ENCODE measurements at places on chromosomes 16 and 17.

GRCh38 chr16:87487361-87487924, 5.4 kb downstream of the ZCCHC14 start:
- no peak for DNase-seq

- DNase-seq: no peak
Measured at GRCh38 chr17:49085565-49086315, 46.8 kb upstream of the B4GALNT2 start.

- DNase-seq: no peak
Measured at GRCh38 chr17:50117202-50118051, 12.5 kb downstream of the SAMD14 start.

- DNase-seq: peak; percentile 6
Measured at GRCh38 chr17:39045948-39046679, 78.9 kb upstream of the FBXO47 start.

GRCh38 chr17:1762901-1763898, 1.3 kb downstream of the SERPINF1 start:
- peak; percentile 32 for DNase-seq

- DNase-seq: no peak
Measured at GRCh38 chr16:10314811-10315210, 71.0 kb upstream of the ATF7IP2 start.

DNA sequence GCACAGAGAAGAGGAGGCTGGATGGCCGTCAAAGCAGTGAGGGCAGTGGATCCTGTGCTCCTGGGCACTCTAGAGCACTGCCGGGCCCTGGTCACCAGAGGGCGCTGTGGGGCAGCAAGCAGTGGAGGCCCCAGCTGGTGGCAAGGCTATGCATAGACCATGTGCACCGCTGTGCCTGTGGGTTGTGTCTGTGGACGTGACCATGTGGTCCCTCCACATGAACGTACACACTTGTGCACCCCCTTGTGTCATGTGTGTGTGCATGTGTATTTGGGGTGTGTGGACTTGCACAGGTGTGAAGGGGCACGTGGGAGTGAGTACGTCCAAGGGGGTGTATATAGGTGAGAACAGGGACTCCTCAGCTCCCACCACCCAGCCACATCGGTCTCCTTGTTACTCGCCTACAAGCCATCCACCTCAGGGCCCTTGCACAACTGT, 4.4 kb upstream of the MAP2K3 start:
- DNase-seq: peak; percentile 96

DNA sequence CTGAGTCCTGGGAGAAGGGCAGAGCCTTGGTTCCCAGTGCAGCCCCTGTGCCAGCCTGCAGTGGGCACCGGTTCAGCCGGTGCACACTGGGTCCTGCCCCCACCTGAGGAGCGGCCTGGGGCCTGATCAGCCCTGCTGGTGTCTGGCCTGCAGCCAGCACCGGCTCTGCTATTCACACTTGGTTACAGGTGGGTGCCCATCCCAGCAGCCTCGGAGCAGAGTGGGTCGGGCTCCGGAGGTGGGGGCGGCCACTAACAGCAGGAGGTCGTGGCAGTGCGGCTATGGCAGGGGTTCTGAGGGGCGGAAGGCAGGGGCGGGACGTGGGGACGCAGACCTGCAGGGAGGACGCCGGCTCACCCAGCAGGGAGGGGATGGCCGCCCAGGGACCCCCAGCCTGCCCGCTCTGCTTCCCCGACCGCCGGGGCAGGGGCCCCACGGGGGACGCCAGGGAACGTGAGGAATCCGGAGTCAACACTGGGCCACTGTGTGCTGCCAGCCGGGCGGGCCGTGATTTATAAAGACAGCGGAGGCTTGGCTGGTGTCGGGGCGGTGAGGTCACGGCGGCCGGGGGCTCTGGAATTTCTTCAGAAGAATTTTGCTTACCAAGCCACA, 20.3 kb downstream of the METRNL start:
- DNase-seq: no peak

- no peak for DNase-seq
Measured at GRCh38 chr16:50550035-50550434, 1.8 kb downstream of the NKD1 start.

DNA sequence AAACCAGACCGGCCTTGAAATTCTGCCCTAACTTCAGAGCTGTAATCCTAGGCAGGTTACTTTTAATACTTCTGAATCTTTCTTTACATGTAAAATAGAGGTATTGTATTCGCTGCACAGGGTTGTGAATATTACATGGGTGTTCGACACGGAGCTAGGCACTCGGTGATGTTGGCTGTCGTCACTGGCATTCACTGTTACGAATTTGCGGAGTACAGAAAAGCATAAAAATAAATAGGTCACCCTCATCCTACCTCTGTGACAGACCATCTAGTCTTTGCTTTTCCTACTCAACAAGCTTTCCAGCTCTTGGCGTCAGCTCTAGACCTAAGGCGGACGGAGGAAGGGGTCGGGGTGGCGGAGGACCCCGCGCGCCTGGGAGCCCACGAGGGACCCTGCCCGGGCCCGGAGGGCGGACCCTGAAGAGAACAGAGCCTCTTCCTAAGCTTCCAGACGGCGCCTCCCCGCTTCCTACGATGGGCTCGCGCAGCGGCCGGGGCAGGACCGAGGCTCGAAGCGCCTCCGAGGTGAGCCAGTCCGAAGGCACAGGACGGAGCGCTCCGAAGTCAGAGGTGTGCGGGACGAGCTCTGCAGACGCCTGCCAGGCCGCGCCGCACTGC, 879 bp upstream of the SPG7 start:
- no peak for DNase-seq

DNA sequence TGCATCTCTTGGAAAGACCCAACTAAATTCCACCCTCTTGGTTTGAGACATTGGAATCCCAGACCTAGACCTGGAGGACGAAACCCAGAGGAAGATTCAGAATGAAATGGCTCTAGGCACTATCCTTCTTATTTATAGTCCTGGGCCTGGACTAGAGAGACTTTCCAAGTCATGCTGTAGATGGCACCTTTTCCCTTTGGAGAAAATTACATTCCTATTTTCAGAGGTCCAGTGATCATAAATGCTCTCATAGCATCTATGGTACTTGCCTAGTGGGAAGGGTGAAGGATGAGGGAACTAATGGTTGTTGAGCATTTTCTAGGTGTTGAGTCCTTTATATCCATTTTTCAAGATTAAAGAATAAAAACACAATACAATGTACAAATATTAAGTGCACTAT, 37.1 kb downstream of the SPACA3 start:
- DNase-seq: no peak

DNA sequence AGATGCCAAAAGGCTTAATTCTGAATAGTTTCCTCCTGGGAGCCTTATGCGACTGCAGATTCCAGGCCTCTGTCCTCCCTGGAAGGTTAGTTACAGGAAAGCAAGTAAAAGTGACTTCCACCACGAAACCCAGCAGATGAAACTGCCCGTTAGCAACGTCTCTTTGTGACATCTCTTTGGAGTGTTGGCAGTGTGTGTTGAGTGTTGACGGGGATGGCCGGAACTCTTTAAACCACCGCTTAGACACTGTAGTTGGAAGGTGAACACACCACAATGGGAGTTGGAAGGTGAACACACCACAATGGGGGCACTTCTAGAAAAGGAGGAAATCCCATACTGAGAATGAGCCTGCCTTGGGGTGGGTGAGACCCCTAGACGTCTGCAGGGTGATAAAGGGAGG, 858 bp downstream of the SKAP1 start:
- no peak for DNase-seq

- DNase-seq: peak; percentile 80
Measured at GRCh38 chr16:16127469-16128116, 95.7 kb downstream of the ABCC6 start.

GRCh38 chr16:1395444-1396031, 19.0 kb downstream of the UNKL start:
- no peak for DNase-seq

DNA sequence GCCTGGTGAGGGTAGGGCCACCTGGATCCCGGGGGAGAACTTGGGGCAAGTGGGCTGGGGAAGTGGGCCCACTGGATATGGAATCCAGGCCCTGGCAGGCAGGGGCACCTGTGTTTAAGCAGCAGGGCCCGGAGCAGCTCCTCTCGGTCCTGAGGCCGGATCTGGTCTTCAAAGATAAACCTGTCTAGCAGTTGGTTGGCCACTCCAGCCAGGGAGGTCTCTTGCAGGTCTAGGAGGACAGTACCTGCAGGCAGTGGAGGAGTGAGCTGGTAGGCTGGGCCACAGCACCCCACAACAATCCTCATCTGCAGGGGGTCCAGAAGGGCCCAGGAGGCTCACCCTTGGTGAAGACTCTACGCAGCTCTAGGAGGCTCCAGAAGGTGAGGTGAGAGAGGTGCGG, 7.6 kb downstream of the SLC4A1 start:
- DNase-seq: no peak

- no peak for DNase-seq
Measured at GRCh38 chr17:79620207-79621038, 9.6 kb upstream of the RBFOX3 start.

GRCh38 chr16:31010585-31011325, at the start of gene STX1B:
Gene STX1B (minus strand): TSS chr16:31010638. CDS start chr16:31010396, 242 bp downstream.
- no peak for DNase-seq

DNA sequence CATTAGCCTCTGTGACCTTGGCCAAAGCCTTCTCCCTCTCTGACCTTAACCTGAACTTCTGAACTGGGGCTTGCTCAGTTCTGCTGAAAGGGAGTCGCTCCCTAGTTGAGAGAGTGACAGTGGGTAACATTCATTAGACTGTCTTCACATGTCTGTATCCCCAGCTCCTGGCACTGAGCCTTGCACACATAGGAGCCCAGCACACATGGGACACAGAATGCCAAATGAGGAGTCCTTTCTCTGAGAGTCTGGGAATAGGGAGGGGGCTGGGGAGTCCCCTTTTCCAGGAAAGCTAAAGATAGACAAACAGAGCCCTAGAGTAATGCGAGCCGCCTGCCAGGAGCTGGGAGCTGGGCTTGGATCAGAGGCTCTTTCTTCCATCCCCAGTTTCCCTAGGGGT, 2.5 kb downstream of the TAC4 start:
- no peak for DNase-seq

- DNase-seq: no peak
Measured at GRCh38 chr16:79869304-79870015, 268.9 kb upstream of the MAF start.

- DNase-seq: no peak
Measured at GRCh38 chr17:47987240-47987835, 16.4 kb downstream of the CDK5RAP3 start.

DNA sequence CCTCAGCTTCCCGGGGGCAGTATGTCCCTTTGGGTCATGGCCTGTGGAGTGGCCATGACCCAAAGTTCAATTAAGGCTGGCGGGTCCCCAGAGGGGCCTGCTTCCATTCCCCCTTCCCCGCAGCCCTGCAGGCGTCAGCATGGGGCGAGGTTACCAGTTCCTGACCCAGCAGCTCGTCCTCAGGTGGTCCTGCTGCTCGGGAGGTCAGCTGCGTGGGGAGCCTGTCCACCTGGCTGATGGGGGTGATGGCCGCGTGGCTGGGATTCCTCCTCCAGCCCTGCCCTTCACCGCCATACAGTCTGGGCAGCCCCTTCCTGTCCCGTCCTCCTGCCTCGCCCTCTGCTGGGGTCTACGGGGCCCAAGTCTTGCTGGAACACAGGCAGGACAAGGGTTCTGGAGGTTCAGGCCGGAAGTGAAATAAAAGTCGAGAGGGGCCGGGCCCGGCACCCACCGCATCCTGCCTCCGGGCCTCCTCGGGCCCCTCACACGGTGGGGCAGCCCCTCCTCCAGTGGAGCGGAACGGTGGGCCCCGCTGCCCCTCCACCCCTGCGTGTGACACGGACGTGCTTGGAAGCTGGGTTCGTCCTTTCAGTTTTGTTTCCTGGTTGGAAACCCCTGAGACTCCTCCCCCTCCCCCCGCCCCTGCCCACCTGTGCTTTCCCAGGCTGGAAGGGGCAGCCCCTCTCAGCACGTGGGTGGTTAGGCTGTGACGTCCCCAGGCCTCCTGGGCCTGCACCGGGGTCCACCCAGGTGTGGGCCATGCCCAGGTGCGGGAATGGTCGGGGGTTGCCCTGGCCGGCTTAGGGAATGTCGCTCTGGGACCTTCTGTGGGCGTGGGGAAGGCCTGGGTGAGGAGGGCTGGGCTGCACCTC, 6.8 kb downstream of the UBALD2 start:
- DNase-seq: no peak

- no peak for DNase-seq
Measured at GRCh38 chr16:7111265-7111664, 221.4 kb upstream of the RBFOX1 start.

Measured in hematopoietic multipotent progenitor cell treated with erythropoietin and hydrocortisone succinate and interleukin-3 and kit ligand, for 17 days (in vitro differentiated cells).